Activated CD4-positive, alpha-beta memory T cell treated with anti-CD3 and anti-CD28 coated beads, Interleukin-2, amount 10 ng/mL, durations not matched to agents 7 days and 5 days (primary cell): ENCODE measurements at places on chromosomes 5 and 9. TPM values are rescaled to one million over a fixed set of nuclear protein-coding genes. Genes with fewer than 3 reads are reported as not detected.

DNA sequence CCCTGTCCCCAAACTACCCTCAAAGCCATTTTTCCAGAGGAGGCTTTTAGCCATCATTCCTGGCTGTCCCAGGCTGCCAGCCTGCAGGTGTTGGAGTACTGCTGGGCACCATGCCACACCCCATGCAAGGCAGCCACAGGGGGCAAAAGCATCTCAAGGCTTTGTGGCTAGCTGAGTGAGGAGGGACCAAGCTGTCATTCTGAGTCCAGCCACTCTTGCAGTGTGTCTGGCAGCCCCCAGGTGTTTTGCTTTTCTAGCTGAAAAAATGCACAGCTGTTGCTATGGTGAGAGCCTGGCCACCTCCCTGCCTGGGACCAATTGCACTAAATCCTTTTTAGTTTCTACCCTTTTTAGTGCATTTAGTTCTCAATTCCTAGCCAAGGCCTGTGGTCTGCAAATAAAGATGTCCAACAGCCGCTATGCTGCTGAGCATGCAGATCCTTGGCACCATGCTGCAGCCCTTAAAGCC, 50.4 kb upstream of the PTGS1 start:
- no peaks in the 10 kb centered on the region for H3K4me1 ChIP-seq
- no peak for DNase-seq
- H3K36me3 ChIP-seq, result peaks cover 22% of the 10 kb centered on the region
- H3K27ac ChIP-seq, result no peak overlapping the region
- no peaks in the 10 kb centered on the region for H3K27me3 ChIP-seq

GRCh38 chr9:6484210-6484609, 71.2 kb downstream of the UHRF2 start:
- H3K27ac ChIP-seq, result no peak overlapping the region
- no peak overlapping the region for H3K4me3 ChIP-seq
- no peaks in the 10 kb centered on the region for H3K4me1 ChIP-seq
- peaks cover 36% of the 10 kb centered on the region for H3K36me3 ChIP-seq
- DNase-seq, result no peak
- H3K27me3 ChIP-seq, result no peaks in the 10 kb centered on the region

The SERINC5 gene
- total RNA-seq, result 60.6 TPM

DNA sequence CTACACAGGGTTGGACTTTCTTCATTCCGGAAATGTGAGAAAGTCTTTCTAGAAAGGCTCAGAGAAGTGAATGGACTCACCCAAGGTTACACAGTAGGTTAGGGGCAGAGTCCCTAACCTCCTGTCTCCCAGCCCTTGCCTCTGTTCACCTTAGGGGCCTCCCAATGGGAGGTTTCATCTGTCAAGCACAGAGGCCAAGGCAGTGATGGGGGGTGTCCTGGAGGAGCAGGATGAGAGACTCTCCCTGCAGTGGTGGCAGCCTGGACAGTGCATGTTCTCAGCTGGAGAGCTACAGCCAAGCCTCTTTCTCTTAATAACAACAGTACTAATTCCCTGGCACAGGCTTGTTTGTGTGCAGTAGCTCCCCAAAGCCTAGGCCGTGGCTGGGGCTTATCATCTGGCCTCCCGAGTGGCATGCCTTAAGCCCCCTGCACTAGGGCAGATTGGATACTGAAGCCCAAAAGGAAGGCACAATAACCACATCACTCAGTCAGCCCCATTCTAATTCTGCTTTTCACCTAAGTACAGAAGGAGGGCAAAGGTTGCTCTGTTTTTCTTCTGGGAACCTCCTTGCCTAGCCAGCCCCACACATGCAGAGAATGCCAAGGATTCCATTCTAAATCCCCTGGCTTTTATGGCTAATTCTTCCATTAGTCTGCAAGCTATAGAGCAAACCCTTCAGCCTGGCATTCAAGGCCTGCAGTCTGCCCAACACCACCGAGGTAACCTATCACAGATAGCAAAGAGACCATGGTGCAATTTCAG, 50.2 kb upstream of the XPA start:
- no peaks in the 10 kb centered on the region for H3K36me3 ChIP-seq
- H3K27me3 ChIP-seq, result peaks cover 35% of the 10 kb centered on the region
- H3K27ac ChIP-seq, result no peak overlapping the region
- DNase-seq, result no peak

The HABP4 gene
- 14.1 TPM for total RNA-seq

DNA sequence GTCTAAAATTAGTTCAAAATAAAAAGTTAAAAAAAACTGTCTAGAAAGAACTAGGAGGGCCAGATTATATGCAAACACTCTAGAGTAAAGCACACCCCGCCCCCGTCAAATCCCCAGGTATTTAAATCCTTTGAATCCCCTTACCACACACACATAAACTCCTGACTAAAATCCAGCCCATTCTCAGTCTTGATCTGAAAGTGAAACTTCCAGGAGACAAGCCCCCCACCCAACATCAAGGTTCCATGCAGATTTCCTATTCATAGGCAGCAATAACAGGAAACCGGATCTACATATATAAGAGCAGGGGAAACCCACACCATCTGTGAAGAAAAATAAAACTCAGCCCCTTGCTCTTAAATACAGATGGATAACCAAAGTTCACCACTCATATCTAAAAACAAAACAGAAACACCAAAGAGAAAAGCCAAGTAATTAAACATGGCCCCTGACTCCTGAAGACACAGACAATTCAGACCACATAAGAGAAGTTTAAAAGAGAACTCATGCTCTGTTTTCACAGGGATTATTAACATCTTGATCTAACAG, 42.3 kb downstream of the MARCHF3 start:
- no peaks in the 10 kb centered on the region for H3K36me3 ChIP-seq
- peaks cover 12% of the 10 kb centered on the region for H3K4me1 ChIP-seq
- no peak overlapping the region for H3K4me3 ChIP-seq
- peak overlapping the region; percentile 16 for H3K27ac ChIP-seq
- H3K27me3 ChIP-seq, result no peaks in the 10 kb centered on the region
- no peak for DNase-seq

GRCh38 chr9:38359689-38360385, 32.7 kb upstream of the ALDH1B1 start:
- H3K36me3 ChIP-seq, result no peaks in the 10 kb centered on the region
- peaks cover 4% of the 10 kb centered on the region for H3K4me1 ChIP-seq
- no peak for DNase-seq
- H3K4me3 ChIP-seq, result no peak overlapping the region
- H3K27me3 ChIP-seq, result peaks cover 2% of the 10 kb centered on the region
- H3K27ac ChIP-seq, result no peak overlapping the region

GRCh38 chr9:125509476-125509875, 197.5 kb downstream of the MAPKAP1 start:
- no peak for DNase-seq
- H3K27ac ChIP-seq, result no peak overlapping the region
- no peak overlapping the region for H3K4me3 ChIP-seq
- H3K36me3 ChIP-seq, result peaks cover 8% of the 10 kb centered on the region

- no peak overlapping the region for H3K27ac ChIP-seq
- no peaks in the 10 kb centered on the region for H3K36me3 ChIP-seq
- H3K4me3 ChIP-seq, result no peak overlapping the region
- DNase-seq, result no peak
- peaks cover 2% of the 10 kb centered on the region for H3K27me3 ChIP-seq
- H3K4me1 ChIP-seq, result no peaks in the 10 kb centered on the region
Measured at GRCh38 chr9:121640491-121641223, 10.8 kb upstream of the DAB2IP start.

GRCh38 chr5:157458835-157459234, 1.2 kb upstream of the NIPAL4 start:
- no peak overlapping the region for H3K4me3 ChIP-seq
- H3K4me1 ChIP-seq, result peaks cover 23% of the 10 kb centered on the region
- no peak overlapping the region for H3K27ac ChIP-seq
- no peak for DNase-seq

The PCDHB6 gene
- not detected for total RNA-seq

The PAIP2 gene
- total RNA-seq, result 127 TPM

GRCh38 chr5:154276973-154277331, 86.4 kb downstream of the GALNT10 start:
- H3K27ac ChIP-seq, result no peak overlapping the region
- no peaks in the 10 kb centered on the region for H3K27me3 ChIP-seq
- peaks cover 20% of the 10 kb centered on the region for H3K36me3 ChIP-seq
- H3K4me1 ChIP-seq, result peaks cover 58% of the 10 kb centered on the region

DNA sequence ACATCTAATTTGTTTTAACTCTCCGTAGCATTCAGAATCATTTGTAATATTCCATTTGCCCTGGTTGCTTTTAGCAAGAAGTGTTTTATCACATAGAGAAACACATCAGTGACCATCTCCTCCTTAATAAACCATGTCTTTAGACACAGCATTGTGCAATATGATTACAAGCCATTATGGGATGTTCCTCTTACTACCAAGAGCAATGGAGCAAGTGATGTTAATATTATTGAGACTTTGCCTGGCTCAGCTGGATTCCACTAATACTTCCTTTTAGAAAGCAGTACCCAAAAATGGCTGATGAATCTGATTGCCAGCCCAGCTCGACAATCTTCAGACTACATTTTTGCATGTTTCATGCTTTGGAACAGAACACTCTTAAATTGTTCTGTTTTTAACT, 364.2 kb downstream of the OSTF1 start:
- H3K27me3 ChIP-seq, result no peaks in the 10 kb centered on the region
- no peak overlapping the region for H3K27ac ChIP-seq
- no peaks in the 10 kb centered on the region for H3K4me1 ChIP-seq
- no peaks in the 10 kb centered on the region for H3K36me3 ChIP-seq
- no peak overlapping the region for H3K4me3 ChIP-seq
- no peak for DNase-seq

The LECT2 gene
- total RNA-seq, result not detected

DNA sequence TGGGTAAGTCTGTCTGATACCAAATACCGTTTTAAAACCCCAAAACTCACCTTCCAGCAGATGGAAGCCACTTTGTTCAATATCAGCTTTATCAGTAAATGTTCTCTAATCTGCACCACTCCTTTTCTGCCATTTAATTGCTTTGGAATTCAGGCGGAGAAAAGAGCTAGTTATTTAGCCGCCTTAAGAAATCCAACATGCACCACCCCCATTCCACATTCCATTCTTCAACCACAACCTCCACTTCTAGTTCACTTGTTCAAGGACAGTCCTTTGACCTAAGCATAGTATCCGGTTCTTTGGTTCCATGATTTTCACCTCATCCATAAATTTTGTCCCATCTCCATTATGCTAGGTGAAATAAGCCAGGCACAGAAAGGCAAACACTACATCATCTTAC, 240.1 kb downstream of the DNAH5 start:
- no peaks in the 10 kb centered on the region for H3K27me3 ChIP-seq
- DNase-seq, result no peak
- no peak overlapping the region for H3K27ac ChIP-seq
- no peak overlapping the region for H3K4me3 ChIP-seq

DNA sequence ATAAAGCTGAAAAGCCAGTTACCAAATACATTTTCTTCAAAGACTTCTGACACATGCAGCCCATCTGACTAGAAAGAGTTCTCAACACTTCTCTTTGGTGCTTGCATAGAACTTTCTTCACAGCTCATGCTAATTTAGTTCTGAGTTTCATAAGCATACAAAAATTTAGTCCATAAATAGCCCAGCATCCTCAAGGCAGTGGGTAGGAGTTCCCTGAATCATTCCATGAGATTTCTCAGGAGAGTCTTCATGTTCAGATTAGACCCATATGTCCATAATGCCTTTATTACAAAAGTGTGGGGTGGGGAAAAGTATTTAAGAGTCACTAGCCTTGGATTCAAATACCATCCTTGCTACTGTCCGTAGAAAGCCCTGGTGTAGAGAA, 290.2 kb upstream of the RGMB start:
- H3K27me3 ChIP-seq, result no peaks in the 10 kb centered on the region
- no peaks in the 10 kb centered on the region for H3K4me1 ChIP-seq
- DNase-seq, result no peak
- H3K27ac ChIP-seq, result no peak overlapping the region
- no peaks in the 10 kb centered on the region for H3K36me3 ChIP-seq

- H3K27ac ChIP-seq, result no peak overlapping the region
- H3K4me1 ChIP-seq, result peaks cover 32% of the 10 kb centered on the region
- no peak overlapping the region for H3K4me3 ChIP-seq
- H3K27me3 ChIP-seq, result peaks cover 10% of the 10 kb centered on the region
Measured at GRCh38 chr5:95761771-95762651, 30.9 kb downstream of the RHOBTB3 start.

- DNase-seq, result no peak
- no peaks in the 10 kb centered on the region for H3K4me1 ChIP-seq
- H3K27ac ChIP-seq, result no peak overlapping the region
- H3K36me3 ChIP-seq, result no peaks in the 10 kb centered on the region
- H3K4me3 ChIP-seq, result no peak overlapping the region
Measured at GRCh38 chr5:17267106-17267505, 49.7 kb downstream of the BASP1 start.

The SARDH gene
- total RNA-seq, result 0.88 TPM

The RALGDS gene
- total RNA-seq, result 123 TPM

DNA sequence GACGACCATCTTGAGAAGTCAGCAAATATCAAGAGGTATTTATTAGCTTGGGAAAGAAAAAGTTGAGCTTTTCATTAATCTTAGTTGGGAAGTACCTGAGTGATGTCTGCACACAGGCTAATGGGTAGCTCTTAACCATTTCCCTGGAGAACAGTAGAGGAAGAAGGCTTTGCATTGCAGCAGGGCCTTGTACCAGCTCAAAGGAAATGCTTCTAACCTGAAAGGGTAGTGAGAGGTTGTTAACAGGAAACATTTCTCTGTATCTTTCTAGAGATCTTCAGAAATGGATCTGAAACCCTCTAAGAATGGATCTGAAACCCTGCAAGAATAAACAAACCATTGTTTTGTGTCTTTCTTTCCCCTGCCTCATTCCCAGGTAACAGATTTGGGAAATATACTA, 393.3 kb downstream of the PLK2 start:
- H3K27me3 ChIP-seq, result no peaks in the 10 kb centered on the region
- H3K4me3 ChIP-seq, result no peak overlapping the region
- no peak overlapping the region for H3K27ac ChIP-seq

DNA sequence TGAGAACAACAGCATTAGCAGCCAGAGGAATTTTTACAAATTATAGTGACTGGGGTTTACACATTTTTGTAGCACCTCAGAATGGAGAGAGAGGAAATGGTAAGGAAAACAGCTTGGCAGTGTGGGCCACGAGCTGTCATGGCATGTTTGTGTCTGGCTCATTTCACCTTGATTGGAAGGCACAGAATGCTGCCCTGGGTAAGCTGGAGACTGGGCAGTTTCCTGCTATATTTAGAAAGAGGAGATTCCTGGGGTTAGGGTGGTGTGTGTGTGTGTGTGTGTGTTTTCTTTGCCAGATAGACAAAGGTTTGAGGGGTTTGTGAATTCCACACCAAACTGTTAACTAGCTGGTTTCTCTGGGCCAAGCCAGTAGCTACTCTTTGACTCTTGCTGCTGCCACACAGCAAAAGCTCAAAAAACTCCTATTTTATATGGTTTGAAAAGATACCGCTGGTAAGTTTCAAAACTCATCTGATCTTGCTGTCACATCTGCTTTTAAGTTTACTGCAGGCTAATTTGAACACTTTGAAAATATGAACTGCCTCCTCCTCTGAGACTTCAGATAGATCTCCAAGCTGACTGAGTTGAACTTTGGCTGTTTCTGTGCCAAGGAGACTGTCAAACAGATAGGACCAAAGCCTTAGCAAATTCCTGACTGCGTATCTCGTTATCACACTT, 9.1 kb downstream of the ARHGAP26 start:
- H3K4me3 ChIP-seq, result no peak overlapping the region
- DNase-seq, result no peak
- no peaks in the 10 kb centered on the region for H3K27me3 ChIP-seq
- no peaks in the 10 kb centered on the region for H3K36me3 ChIP-seq
- H3K4me1 ChIP-seq, result peaks cover 45% of the 10 kb centered on the region
- no peak overlapping the region for H3K27ac ChIP-seq

The DDX41 gene
- 105 TPM for total RNA-seq

- H3K27me3 ChIP-seq, result no peaks in the 10 kb centered on the region
- H3K4me3 ChIP-seq, result no peak overlapping the region
- DNase-seq, result no peak
- H3K4me1 ChIP-seq, result no peaks in the 10 kb centered on the region
- no peaks in the 10 kb centered on the region for H3K36me3 ChIP-seq
Measured at GRCh38 chr9:84996716-84997115, 327.2 kb downstream of the NTRK2 start.
